Hindlimb muscle (tissue), 1 donor: ENCODE measurements at places on chromosomes 11 and 22. TPM values are rescaled to one million over a fixed set of nuclear protein-coding genes. Genes with fewer than 3 reads are reported as not detected.

Gene COX8A
- polyA plus RNA-seq = 261 TPM

- no peak for DNase-seq
Observed at GRCh38 chr11:58784995-58785394, 53.3 kb upstream of the GLYAT start.

Gene ZNF280A
- polyA plus RNA-seq = 0.26 TPM

Gene NCR3LG1
- polyA plus RNA-seq = 0.28 TPM

GRCh38 chr22:35938226-35938625 lies 90.4 kb downstream of the RBFOX2 start:
- DNase-seq = no peak

Gene ZNRF3
- polyA plus RNA-seq = 11.7 TPM
